ENCODE measurements at places on chromosomes 3 and 15. TPM values are rescaled to one million over a fixed set of nuclear protein-coding genes. Genes with fewer than 3 reads are reported as not detected.

The AMT gene
- 1.0 TPM for polyA plus RNA-seq

The CD96 gene
- 0.09 TPM for polyA plus RNA-seq

The NCEH1 gene
- polyA plus RNA-seq = 2.6 TPM

DNA sequence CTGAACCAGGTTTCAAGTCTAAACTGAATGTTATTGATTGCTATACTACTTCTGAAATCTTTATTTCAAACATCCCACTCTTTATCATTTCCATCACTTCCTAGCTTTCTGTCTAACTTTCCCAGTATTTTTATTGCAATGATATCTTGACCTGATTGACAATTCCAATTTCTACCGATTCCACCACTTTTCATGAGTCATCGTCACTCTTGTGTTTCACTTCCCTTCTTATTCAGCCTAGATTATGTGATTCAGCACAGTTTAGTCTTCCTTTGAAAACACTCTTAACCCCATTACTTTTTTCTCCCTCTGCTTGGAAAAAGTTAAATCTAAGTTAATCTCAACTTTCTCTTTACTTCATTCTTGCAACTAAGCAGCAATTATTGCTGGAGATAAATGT lies 62.6 kb downstream of the SLC7A14 start:
- DNase-seq = no peak
- H3K4me1 ChIP-seq = no peaks in the 10 kb centered on the region
- no peaks in the 10 kb centered on the region for H3K36me3 ChIP-seq
- no peak overlapping the region for H3K4me3 ChIP-seq

- no peak overlapping the region for H3K4me3 ChIP-seq
- H3K36me3 ChIP-seq = no peaks in the 10 kb centered on the region
- H3K4me1 ChIP-seq = no peaks in the 10 kb centered on the region
- H3K27ac ChIP-seq = no peak overlapping the region
- DNase-seq = no peak
Measured at GRCh38 chr3:156404217-156404616, 150.7 kb downstream of the SSR3 start.

GRCh38 chr15:73930371-73930770 lies 4.1 kb downstream of the LOXL1 start:
- H3K27ac ChIP-seq = no peak overlapping the region
- no peak overlapping the region for H3K4me3 ChIP-seq
- H3K4me1 ChIP-seq = peaks cover 17% of the 10 kb centered on the region
- no peaks in the 10 kb centered on the region for H3K36me3 ChIP-seq

DNA sequence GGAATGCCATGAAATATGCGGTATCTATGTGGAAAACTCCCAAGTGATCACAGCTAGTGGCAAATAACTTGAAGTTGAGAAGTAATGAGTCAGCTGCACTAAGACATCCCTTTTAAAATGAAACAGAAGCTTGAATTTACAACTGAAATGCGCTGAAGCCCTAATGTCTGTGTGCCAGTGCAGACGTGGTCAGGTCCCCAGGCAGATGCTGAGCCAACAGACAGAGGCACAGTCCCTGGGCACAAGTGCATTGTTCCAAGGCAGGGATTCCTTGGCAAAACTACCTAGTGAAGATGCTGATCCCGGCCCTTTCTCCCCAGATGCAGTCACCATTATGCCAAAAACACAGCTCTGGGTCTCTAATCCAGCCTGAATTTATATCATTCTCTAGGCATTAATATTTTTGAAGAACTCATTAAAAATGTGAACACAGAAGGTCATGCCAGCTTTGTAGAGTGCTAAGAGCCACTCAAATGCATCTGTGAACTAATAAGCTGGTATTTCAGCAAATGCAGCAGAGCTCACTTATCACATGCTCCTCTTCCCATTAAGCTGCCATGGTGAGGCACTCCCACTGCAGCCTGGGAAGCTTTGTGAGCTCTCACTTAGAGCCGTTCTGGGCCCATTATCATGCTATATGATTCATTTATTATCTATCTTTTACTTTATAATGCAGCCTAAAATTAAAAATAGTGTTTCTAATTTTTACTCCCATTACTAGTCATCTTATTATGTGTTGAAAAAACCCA lies 200.1 kb downstream of the GABRB3 start:
- H3K4me3 ChIP-seq = no peak overlapping the region
- H3K27ac ChIP-seq = no peak overlapping the region
- H3K36me3 ChIP-seq = no peaks in the 10 kb centered on the region
- DNase-seq = no peak

GRCh38 chr3:63450634-63451363 lies 172.7 kb downstream of the SYNPR start:
- no peak overlapping the region for H3K4me3 ChIP-seq
- no peak overlapping the region for H3K27ac ChIP-seq
- no peaks in the 10 kb centered on the region for H3K36me3 ChIP-seq
- no peaks in the 10 kb centered on the region for H3K4me1 ChIP-seq
- DNase-seq = no peak
- no peaks in the 10 kb centered on the region for H3K27me3 ChIP-seq

- no peaks in the 10 kb centered on the region for H3K27me3 ChIP-seq
- H3K4me1 ChIP-seq = no peaks in the 10 kb centered on the region
- no peak overlapping the region for H3K4me3 ChIP-seq
- H3K36me3 ChIP-seq = no peaks in the 10 kb centered on the region
- no peak for DNase-seq
Measured at GRCh38 chr3:11953350-11953749, 50.8 kb upstream of the SYN2 start.

- no peaks in the 10 kb centered on the region for H3K27me3 ChIP-seq
- peaks cover 13% of the 10 kb centered on the region for H3K36me3 ChIP-seq
- peak overlapping the region; percentile 81 for H3K27ac ChIP-seq
- H3K4me1 ChIP-seq = no peaks in the 10 kb centered on the region
Measured at GRCh38 chr3:42590989-42591756, 513 bp downstream of the SS18L2 start.
